ENCODE measurements at places on chromosomes 1 and 21. TPM values are rescaled to one million over a fixed set of nuclear protein-coding genes. Genes with fewer than 3 reads are reported as not detected.

- DNase-seq, result no peak
These were observed 12.6 kb upstream of the ALG14 start for GRCh38 chr1:95085376-95085775.

GRCh38 chr1:46747683-46748288 is 28.9 kb upstream of the EFCAB14 start:
- no peak for DNase-seq

GRCh38 chr1:11740258-11741192 is 4.6 kb downstream of the AGTRAP start:
- no peak for DNase-seq

DNA sequence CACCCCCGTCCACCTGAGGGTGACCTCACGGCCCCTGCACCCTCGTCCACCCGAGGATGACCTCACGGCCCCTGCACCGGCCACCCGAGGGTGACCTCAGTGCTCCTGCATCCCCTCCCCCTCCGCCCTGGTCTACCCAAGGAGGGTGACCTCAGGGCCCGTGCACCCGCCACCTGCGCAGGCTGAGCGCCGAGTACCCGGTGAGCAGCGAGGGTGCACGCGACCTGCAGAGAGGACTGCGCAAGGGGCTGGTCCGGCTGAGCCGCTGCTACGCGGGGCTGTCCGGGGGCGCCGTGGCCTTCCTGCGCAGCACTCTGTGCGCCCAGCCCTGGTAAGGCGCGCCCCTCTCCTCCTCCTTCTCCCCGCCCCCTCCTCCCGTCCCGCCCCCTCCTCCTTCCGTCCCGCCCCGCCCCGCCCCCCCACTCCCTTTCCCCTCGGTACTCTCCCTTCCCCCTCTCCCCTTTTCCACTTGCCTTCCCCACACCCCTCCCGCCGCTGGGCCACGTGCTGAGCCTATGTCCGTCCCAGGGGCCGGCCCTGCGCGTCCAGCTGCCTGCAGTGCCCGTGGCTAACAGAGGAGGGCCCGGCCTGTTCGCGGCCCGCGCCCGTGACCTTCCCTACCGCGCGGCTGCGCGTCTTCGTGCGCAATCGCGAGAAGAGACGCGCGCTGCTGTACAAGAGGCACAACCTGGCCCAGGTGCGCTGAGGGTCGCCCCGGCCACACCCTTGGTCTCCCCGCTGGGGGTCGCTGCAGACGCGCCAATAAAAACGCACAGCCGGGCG is 28.4 kb downstream of the TRIM11 start:
- peak; percentile 87 for DNase-seq

DNA sequence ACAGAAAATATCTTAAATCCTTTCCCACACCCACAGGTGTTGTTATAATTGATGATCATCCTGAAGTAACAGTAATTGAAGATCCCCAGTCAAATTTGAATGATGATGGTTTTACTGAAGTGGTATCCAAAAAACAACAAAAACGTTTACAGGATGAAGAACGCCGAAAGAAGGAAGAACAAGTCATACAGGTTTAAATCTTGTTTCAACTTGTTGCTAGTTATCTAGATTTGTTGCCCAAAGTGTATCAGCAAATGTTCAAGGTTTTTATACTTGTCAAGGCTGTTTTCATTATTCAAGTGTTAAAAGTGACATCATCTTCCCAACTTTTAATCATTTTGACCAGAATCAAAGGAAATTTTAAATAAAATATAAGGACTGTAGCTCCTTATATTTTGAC is 64.7 kb downstream of the PRRC2C start:
- no peak for DNase-seq

The OR2T11 gene
- total RNA-seq, result 0.53 TPM

The CCDC190 gene
- total RNA-seq, result not detected
